Gastroesophageal sphincter (tissue), 4 donors: ENCODE measurements at places on chromosomes 16 and 17. TPM values are rescaled to one million over a fixed set of nuclear protein-coding genes. Genes with fewer than 3 reads are reported as not detected.

Gene SLC35G6
- total RNA-seq: not detected

Gene MYH10
- 26.0 TPM for total RNA-seq

Gene CD300E
- total RNA-seq: 0.25 TPM

Gene TBC1D3E
- total RNA-seq: not detected

Gene TBC1D3C
- total RNA-seq: not detected

Gene SMIM5
- total RNA-seq: 5.9 TPM

Gene XYLT2
- total RNA-seq: 30.7 TPM

Gene KRT15
- 6.8 TPM for total RNA-seq

Gene FAM20A
- 13.7 TPM for total RNA-seq

Gene VTN
- 0.47 TPM for total RNA-seq

Gene DHRS7C
- total RNA-seq: not detected

Gene CA4
- 5.5 TPM for total RNA-seq

Gene KRTAP3-2
- not detected for total RNA-seq

Gene PIMREG
- total RNA-seq: not detected

Gene DPEP2
- 2.3 TPM for total RNA-seq

Gene CCDC78
- total RNA-seq: not detected

Gene CCNF
- total RNA-seq: 2.1 TPM

Gene CDRT15
- not detected for total RNA-seq

Gene CIBAR2
- not detected for total RNA-seq

Gene VASN
- 35.8 TPM for total RNA-seq

Gene RAP1GAP2
- 19.5 TPM for total RNA-seq

Gene KCNJ16
- not detected for total RNA-seq

Gene KRTAP9-8
- not detected for total RNA-seq

Gene PLXDC1
- 15.6 TPM for total RNA-seq

Gene ACSM2B
- 0.13 TPM for total RNA-seq

Gene MYL4
- total RNA-seq: not detected

Gene CCL5
- 0.78 TPM for total RNA-seq

Gene OR3A2
- 0.67 TPM for total RNA-seq

Gene OR3A3
- total RNA-seq: not detected

Gene HOXB3
- 21.9 TPM for total RNA-seq

Gene TEKT1
- total RNA-seq: not detected

Gene GPR139
- total RNA-seq: not detected

Gene MYO1C
- total RNA-seq: 461 TPM

Gene SLC6A4
- under 0.01 TPM for total RNA-seq

Gene TEX14
- 0.08 TPM for total RNA-seq

Gene VEZF1
- total RNA-seq: 115 TPM

Gene ASGR1
- 1.2 TPM for total RNA-seq

Gene STAT3
- 203 TPM for total RNA-seq

Gene SLC13A5
- not detected for total RNA-seq

Gene CDH3
- total RNA-seq: 7.5 TPM

Gene TP53TG3F
- total RNA-seq: not detected

Gene HOXB13
- not detected for total RNA-seq

Gene GRN
- total RNA-seq: 237 TPM

Gene SDR42E2
- total RNA-seq: not detected
